ENCODE measurements at places on chromosomes 5 and 9. TPM values are rescaled to one million over a fixed set of nuclear protein-coding genes. Genes with fewer than 3 reads are reported as not detected.

ZMAT2 gene
- total RNA-seq, result 57.8 TPM

RFESD gene
- 5.0 TPM for total RNA-seq

MLANA gene
- total RNA-seq, result not detected

KIF20A gene
- total RNA-seq, result 52.4 TPM

CREB3 gene
- total RNA-seq, result 24.1 TPM

CDH10 gene
- total RNA-seq, result not detected

DNA sequence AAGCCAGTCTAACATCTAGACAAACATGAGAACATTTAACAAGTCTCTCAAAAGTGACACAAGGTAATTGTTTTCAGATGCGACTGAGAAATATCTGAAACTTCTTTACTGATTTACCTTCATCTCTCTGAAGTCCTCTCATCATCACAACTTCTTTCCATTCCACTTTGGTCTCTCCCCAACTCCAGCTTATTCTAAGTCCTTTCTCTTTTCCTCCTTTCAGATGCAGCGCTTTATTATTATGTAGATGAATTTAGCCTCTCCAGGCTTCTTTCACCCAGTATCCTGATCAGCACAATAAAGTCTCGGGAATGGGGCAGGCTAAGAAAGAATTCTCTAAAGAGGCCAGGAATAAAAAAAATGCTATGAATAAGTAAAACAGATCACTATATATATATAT, 128.0 kb downstream of the KCTD16 start:
- no peak for DNase-seq

DNA sequence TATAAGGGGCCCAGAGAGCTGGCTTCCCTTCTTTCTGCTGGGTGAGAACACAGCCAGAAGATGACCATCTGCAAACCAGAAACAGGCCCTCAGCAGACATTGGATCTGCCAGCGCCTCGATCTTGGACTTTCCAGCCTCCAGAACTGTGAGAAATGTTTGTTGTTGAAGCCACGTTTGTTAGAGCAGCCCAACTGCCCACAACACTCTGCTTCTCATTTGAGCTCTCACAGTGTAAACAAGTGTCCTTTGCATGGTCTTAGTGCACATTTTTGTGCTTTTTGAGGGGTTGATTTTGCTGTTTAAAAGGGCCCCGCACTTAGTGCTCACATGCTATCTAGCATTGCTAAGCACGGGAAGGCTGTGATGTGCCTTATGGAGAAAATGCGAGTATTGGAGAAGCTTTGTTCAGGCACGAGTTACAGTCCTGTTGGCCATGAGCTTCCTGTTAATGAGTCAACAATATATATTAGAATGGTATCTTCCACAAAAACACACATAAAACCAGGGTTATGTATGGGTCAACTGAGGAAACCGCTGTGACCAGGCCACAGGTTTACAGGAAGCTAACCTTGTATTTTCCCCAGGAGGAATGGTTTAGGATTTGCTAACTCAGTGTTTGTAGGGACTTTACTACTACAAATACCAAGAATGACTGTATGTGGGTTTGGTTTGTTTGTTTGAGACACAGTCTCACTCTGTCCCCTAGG, 11.9 kb downstream of the CMBL start:
- no peak for DNase-seq

DNA sequence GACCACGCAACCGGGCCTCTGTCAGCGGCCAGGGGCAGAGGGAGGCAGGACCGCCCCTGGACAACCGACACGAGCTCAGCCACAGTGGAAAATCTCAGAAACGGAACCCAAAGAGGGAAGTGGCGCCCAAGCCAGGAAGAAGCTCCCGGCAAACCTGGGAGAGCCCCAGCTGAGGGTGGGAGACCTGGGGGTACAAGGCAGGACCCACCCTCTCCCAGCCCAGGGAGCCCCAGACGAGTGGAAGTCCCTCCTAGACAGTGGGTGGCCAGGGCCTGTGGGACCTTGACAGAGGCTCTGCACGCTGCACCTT, 3.0 kb downstream of the SLC12A7 start:
- no peak for DNase-seq

DNA sequence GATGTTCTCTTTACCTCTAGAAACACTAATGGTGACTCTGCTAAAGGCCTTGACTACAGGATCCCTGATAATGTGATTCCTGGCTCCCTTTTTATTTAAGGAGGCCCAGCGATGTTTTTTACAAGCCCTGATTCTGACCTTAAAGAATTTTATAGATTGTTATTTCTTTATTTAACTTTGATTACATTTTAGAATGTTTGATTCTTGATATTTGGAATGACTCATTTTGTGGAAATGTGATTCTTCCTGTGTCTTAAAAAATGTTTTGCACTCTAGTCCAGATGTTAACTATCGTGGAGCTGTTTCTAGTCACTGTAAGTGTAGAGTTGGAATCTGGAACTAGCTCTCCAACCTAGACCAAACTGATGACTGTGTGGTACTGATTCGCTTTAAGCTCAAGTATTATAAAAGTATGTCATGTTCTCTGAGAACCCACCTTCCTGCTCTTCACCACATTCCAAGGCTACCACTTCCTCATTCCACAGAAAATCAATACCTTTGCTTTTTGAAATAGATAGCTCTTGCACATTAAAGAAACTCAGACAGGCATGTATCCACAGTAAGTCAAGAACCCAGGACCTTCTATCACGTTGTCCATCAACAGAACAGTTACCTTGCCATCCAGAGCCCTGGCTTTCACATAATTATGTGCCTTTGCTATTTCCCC, 65.2 kb downstream of the JMY start:
- no peak for DNase-seq

GRCh38 chr5:55691265-55692105, 20.6 kb downstream of the SLC38A9 start:
- no peak for DNase-seq

GRCh38 chr9:134890155-134890495, 9.5 kb downstream of the FCN2 start:
- DNase-seq, result no peak

GRCh38 chr9:132350861-132351315, 3.9 kb downstream of the SETX start:
- no peak for DNase-seq

DNA sequence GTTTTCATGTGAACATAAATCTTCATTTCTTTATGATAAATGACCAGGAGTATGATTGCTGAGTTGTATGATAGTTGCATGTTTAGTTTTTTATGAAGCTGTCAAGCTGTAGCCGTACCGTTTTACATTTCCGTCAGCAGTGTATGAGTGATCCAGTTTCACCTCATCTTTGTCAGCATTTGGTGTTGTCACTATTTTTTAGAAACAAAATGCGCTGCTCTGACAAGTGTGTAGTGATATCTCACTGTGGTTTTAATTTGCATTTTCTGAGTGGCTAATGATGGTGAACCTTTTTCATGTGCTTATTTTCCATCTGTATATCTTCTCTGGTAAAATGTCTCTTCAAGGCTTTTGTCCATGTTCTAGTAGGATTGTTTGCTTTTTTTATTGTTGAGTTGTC, 6.7 kb upstream of the SPATA31D1 start:
- no peak for DNase-seq

DNA sequence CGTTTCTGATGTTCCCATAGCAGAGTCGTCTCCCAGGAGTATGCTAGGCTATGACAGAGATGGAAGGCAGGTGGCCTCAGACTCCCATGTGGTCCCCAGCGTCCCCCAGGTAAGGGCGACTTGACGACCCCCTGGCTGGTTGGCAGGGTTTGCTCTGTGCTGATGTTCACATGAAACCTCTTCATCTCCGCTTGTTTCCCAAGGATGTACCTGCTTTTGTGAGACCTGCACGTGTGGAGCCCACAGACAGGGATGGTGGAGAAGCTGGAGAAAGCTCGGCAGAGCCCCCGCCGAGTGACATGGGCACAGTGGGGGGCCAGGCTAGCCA, 108.3 kb downstream of the WNK2 start:
- no peak for DNase-seq

GRCh38 chr9:87336407-87336806, 161.3 kb upstream of the DAPK1 start:
- no peak for DNase-seq

DNA sequence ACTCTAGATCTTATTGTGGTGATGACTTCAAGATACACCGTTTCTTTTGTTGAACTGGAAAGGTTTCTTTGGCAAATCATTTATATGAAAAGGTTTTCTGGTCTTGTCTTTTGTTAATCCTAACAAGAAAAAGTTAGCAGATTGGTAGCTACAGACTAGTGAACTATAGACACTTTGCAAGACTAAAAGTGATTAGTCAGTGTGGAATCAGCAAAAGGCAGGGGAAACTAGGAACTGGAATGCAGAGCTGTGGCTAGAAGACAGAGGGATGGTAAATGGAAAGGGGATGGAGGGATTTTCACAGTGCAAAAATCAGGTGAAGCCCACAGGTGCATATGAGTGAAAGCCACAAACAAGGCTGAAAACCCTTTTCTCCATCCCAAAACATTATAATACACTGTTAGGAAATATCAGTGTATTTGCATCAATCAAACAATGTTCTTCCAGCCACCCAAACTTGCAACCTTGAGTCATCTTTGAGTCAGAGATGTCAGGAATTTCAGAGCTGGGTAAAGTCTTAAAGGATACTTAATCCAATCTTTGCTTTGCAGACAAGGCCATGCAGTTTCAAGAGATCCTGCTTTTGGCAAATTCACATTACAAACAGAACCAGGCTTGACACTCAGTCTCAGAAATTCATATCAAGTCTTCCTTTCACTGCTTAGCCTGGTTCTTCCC, 52.7 kb downstream of the PLK2 start:
- no peak for DNase-seq

- DNase-seq, result no peak
Measured at GRCh38 chr5:148002451-148002850, 61.3 kb upstream of the SPINK5 start.
